Activated CD4-positive, alpha-beta memory T cell treated with anti-CD3 and anti-CD28 coated beads, Interleukin-2, amount 10 ng/mL, durations not matched to agents 7 days and 5 days (primary cell): ENCODE measurements at places on chromosomes 16 and 17.

- DNase-seq = no peak
Measured at GRCh38 chr16:72066747-72067146, 3.7 kb downstream of the HPR start.

GRCh38 chr17:39360537-39360936, 40.9 kb downstream of the FBXL20 start:
- no peak for DNase-seq

GRCh38 chr17:36856903-36857381, 80.3 kb upstream of the LHX1 start:
- DNase-seq = no peak

GRCh38 chr17:27217631-27218030, 76.3 kb upstream of the WSB1 start:
- DNase-seq = no peak

GRCh38 chr16:5422643-5423496, 325.3 kb upstream of the EEF2KMT start:
- no peak for DNase-seq

GRCh38 chr17:19336938-19337711, 25.4 kb downstream of the B9D1 start:
- no peak for DNase-seq

GRCh38 chr17:59479141-59479540, 86.3 kb upstream of the DHX40 start:
- DNase-seq = no peak
